IPS-NIHi11 (cell line): ENCODE measurements at places on chromosomes 2 and 18.

GRCh38 chr2:212723226-212723625, 184.6 kb upstream of the ERBB4 start:
- DNase-seq = no peak

- DNase-seq = no peak
Observed at GRCh38 chr2:72162574-72162973, 14.9 kb upstream of the CYP26B1 start.

- no peak for DNase-seq
Observed at GRCh38 chr2:189633392-189633811, 27.9 kb upstream of the ASNSD1 start.

GRCh38 chr2:15359716-15360531, 201.2 kb downstream of the NBAS start:
- no peak for DNase-seq

DNA sequence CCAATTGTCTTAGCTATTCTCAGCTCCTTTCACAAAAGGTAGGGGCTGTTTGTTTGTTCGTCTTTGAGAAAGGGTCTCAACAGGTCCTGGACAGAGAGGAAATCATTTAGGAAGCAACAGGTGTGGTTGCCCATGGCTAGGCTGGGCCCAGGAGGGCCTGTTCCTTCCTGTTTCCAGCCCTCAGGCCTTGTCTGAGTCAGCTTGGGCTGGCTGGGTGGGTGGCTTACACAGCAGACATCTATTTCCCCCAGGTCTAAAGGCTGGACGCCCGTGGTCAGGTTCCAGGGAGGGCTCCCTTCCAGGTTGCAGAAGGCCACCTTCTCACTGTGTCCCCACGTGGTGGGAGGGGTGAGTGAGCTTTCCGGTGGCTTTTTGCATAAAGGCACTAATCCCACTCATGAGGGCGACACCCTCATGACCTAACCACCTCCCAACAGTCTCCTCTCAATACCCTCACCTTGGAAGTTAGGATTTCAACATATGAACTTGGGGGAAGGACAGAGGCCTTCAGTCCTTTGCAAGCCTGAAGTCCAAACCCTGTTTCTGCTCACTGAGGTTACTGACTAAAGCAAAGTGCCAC, 45.5 kb downstream of the ARHGEF4 start:
- no peak for DNase-seq

- DNase-seq = no peak
Observed at GRCh38 chr2:12251121-12251520, 465.6 kb upstream of the TRIB2 start.

- DNase-seq = no peak
Observed at GRCh38 chr2:241308832-241309500, 6.5 kb downstream of the HDLBP start.

- no peak for DNase-seq
Observed at GRCh38 chr2:69353360-69353759, 33.7 kb downstream of the GFPT1 start.

GRCh38 chr2:128282976-128283810, 35.5 kb downstream of the HS6ST1 start:
- DNase-seq = no peak

DNA sequence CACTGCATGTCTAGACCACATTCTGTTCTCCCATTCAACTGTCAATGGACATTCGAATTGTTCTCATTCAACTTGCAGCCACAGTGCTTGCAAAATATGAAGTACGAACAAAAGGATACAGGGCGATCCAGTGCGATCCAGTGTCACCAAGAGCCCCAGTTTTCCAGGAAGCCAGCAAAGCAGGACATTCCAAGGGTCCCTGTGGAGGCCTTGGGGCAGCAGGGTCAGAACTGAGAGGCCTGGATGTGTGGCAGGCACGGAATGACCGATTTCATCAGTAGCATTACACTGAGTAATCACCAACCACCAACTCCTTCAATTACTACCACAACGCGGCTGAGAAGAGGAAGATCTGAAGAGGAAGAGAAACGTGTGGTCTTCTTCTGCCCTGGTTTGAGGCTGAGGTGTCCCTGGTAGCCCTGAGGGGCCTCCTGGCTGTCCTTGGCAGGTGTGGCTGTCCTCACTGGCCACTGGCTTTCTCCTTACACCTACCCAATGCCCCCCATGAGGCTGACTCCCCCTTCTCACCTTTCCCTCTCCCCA, 172.7 kb upstream of the FHL2 start:
- no peak for DNase-seq
